Hair follicular keratinocyte (primary cell): ENCODE measurements at places on chromosomes 5 and 9. TPM values are rescaled to one million over a fixed set of nuclear protein-coding genes. Genes with fewer than 3 reads are reported as not detected.

The DMRT2 gene
- not detected in 2 replicates for total RNA-seq

The NDUFS6 gene
- 125 and 143 TPM in 2 replicates for total RNA-seq

The NEUROG1 gene
- total RNA-seq, result not detected in 2 replicates

The LECT2 gene
- total RNA-seq, result not detected in 2 replicates

The GNA14 gene
- not detected in 2 replicates for total RNA-seq

The CDK9 gene
- 25.4 and 28.7 TPM in 2 replicates for total RNA-seq

The RPL35 gene
- total RNA-seq, result 4,029 and 4,203 TPM in 2 replicates

The SLC34A1 gene
- not detected in 2 replicates for total RNA-seq

The PCDHB3 gene
- under 0.01 TPM in 1 of 2 replicates, not detected in the other for total RNA-seq

The CCNI2 gene
- 0.16 and 0.30 TPM in 2 replicates for total RNA-seq

The RGS14 gene
- total RNA-seq, result 15.5 and 17.8 TPM in 2 replicates

The CDC23 gene
- total RNA-seq, result 18.4 and 22.3 TPM in 2 replicates

The FGF10 gene
- not detected in 2 replicates for total RNA-seq

The CDC20B gene
- total RNA-seq, result not detected in 2 replicates

The CD74 gene
- 14.0 and 20.6 TPM in 2 replicates for total RNA-seq

The NUTM2F gene
- not detected in 2 replicates for total RNA-seq

The GPRIN1 gene
- total RNA-seq, result 8.7 and 11.0 TPM in 2 replicates

The TMEM215 gene
- not detected in 2 replicates for total RNA-seq

The GBGT1 gene
- 2.7 TPM in 2 replicates for total RNA-seq

The NOXA1 gene
- total RNA-seq, result 0.31 TPM in 1 of 2 replicates, not detected in the other

The RMRP gene
- 1,205 and 1,810 TPM in 2 replicates for total RNA-seq

The PCDHA7 gene
- not detected in 2 replicates for total RNA-seq
